Cardiac muscle cell (in vitro differentiated cells and primary cell): ENCODE measurements at places on chromosomes 11 and 22. TPM values are rescaled to one million over a fixed set of nuclear protein-coding genes. Genes with fewer than 3 reads are reported as not detected.

DNA sequence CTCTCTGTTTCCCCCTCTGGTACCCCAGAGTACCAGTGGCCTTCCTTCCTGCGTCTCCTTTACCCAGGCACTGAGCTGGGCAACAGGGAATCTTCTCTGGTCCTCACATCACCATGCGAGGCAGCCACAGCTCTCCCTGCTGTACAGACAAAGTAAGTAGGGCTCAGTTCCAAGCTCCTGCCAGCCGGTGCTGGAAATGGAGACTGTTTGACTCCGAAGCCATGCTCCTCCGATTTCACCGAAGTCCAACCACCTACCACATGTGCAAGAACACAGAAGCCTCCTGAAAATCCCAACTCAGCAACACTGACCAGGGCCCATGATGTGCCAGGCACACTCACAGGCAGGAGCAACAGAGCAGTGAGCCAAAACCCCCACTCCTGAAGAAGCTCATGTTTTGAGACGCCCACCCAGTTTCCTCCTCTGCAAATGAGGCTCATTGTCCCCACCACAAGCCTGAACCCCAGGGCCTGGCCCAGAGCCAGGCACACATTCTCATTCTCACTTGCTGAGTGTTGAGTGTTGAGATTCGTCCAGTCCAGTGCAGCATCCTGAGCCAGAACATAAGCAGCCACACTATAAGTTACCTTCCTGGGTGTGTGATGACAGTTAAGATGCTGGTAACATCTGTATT lies 156.0 kb downstream of the MPPED1 start:
- no peak for DNase-seq
- H3K4me1 ChIP-seq = no peaks in the 10 kb centered on the region
- H3K4me3 ChIP-seq = no peak overlapping the region
- H3K27me3 ChIP-seq = no peaks in the 10 kb centered on the region
- no peak overlapping the region for H3K27ac ChIP-seq

DNA sequence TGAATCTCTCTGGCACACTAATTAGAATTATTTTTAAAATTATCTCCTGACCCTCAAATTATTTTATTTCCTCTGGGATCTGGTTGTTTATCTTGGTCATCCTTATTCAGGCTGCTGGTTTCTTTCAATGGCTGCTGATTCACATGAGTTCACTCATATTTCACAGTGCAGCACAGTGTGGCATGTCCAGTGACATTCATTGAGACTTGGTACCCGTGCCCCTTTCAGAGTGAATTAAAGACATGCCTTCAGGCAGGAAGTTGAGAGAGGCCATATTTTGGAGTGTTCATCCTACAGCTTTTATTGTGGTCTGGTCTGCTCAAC lies 13.5 kb downstream of the DCPS start:
- no peaks in the 10 kb centered on the region for H3K36me3 ChIP-seq
- no peak for DNase-seq
- no peak overlapping the region for H3K27ac ChIP-seq
- H3K27me3 ChIP-seq = no peaks in the 10 kb centered on the region
- H3K4me3 ChIP-seq = no peak overlapping the region

- no peaks in the 10 kb centered on the region for H3K36me3 ChIP-seq
- H3K27me3 ChIP-seq = no peaks in the 10 kb centered on the region
- no peak overlapping the region for H3K4me3 ChIP-seq
- H3K27ac ChIP-seq = no peak overlapping the region
These were observed 939.0 kb downstream of the BRD1 start for GRCh38 chr22:48888466-48889208.

DNA sequence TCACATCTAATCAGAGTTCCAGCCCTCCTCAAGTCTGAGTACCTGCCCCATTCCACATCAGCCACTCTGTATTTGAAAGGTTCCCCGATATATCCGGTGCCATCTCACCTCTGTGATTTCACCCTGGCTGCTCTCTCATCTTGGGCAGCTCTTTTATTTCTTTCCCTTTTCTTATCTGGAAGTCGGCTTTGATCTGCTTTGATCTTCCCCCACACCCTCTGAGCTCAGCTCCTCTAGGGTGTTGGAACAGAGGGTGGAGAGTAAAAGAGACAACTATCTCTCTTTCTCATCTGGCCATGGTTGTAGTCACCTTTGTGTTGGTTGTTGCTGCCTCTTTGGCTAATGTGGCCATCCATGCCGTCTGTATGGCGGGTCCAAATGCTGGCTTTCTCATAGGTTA lies 108.3 kb downstream of the ENTHD1 start:
- H3K27me3 ChIP-seq = peaks cover 2% of the 10 kb centered on the region
- no peaks in the 10 kb centered on the region for H3K36me3 ChIP-seq

DNA sequence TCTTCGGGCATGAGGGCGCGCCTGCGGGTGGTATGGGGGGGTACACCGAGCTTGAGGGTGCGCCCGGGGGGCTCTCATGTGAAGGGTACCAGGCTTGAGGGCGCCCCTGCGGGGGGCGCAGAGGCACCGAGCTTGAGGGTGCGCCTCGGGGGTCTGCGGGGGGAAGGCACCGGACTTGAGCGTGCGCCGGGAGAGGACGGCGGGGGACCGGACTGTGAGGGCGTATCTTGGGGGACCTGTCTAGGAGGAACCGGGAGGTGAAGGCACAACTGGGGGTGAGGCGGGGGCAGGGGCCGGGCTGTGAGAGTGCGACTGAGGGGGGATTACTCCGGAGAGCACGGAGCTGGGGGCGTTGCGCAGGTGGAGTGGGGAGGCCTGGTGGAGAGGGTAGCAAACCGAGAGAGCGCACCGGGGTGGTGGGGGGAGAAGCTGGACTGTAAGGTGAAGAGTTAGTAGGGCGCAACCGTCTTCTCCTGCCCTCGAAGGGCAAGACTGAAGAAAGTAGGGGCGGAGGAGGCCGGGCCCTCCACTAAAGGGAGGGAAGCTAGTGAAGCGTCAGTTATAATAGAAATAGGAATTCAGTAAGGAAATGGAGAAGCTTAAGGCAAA lies 1.1 kb upstream of the DDX6 start:
- DNase-seq = no peak
- H3K27ac ChIP-seq = peak overlapping the region; percentile 99
- H3K4me3 ChIP-seq = peak overlapping the region; percentile 44

DNA sequence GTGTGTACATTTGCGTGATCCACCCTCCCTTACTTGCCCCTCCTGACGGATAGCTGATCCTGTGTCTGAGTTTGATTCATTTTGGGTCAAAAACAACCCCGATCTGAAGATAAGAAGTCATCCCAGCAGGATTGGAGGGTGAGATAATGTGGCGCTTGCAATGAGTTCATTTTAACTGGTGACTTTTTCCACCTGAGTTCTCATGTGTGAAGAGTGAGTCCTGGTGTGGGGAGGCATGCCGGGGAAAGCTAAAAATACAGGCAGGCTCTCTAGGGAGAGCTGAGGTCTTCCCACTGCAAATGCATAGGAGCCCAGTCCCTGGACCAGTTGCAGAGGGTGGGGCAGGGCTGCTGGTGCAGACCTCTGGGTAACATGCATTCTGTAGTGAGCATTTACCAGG lies 35.7 kb upstream of the ELF5 start:
- no peaks in the 10 kb centered on the region for H3K36me3 ChIP-seq
- DNase-seq = peak; percentile 7
- no peaks in the 10 kb centered on the region for H3K4me1 ChIP-seq
- no peak overlapping the region for H3K4me3 ChIP-seq
- no peak overlapping the region for H3K27ac ChIP-seq

DNA sequence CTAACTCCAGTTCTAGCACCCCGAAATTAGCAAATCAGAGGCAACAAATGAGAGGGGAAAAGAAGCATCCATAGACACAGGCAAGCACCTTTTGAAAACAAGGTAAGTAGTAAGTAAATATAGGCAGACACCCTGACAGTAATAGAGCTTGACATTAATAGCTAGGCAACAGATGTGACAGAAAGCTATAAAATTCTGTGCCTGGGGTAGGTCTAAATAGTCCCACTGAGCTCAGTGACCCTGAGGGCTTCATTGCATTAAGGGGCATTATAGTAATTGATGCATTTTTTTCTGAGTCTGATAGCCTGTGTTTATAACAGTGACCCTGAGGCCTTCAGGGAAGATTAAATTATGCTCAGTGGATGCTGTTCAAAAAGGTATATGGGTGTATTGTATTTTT lies 197.1 kb downstream of the HIPK3 start:
- no peak for DNase-seq
- no peaks in the 10 kb centered on the region for H3K36me3 ChIP-seq
- H3K27ac ChIP-seq = no peak overlapping the region
- H3K4me1 ChIP-seq = no peaks in the 10 kb centered on the region

GRCh38 chr22:22558972-22559603 lies at the start of gene PRAME:
TSS of gene PRAME (minus strand) at chr22:22559265. CDS start at chr22:22556832, 2,433 bp downstream.
- H3K27ac ChIP-seq = no peak within 1 kb of the TSS
- H3K4me3 ChIP-seq = no peak within 1 kb of the TSS
- no peak for DNase-seq
- H3K36me3 ChIP-seq = no peaks in the 10 kb centered on the region
- H3K27me3 ChIP-seq = no peaks in the 10 kb centered on the region
- H3K4me1 ChIP-seq = no peaks in the 10 kb centered on the region

GRCh38 chr22:39906207-39906606 lies 5.3 kb downstream of the GRAP2 start:
- H3K36me3 ChIP-seq = no peaks in the 10 kb centered on the region
- no peak overlapping the region for H3K27ac ChIP-seq
- H3K4me1 ChIP-seq = no peaks in the 10 kb centered on the region

DNA sequence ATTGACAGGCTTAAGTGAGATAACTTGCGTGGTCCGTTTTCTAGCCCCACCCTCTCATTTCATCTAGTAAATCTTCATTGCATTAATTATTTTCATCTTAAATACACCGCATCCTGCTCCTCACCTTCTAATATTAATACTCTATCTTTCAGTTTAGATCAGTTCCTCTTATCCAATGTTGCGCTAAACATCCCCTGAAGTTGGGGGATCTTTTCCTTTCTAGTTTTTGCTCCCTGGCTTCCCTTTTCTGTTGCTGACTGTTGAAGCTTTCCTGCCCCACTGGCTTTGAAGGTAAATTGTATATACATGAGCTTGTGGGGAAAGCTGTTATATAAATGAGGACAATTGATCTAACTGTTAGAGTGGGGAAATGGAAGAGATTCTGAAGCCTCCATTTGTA lies 7.2 kb downstream of the CAT start:
- H3K27me3 ChIP-seq = no peaks in the 10 kb centered on the region
- DNase-seq = no peak
- no peak overlapping the region for H3K4me3 ChIP-seq
- no peak overlapping the region for H3K27ac ChIP-seq
- H3K4me1 ChIP-seq = peaks cover 14% of the 10 kb centered on the region
- H3K36me3 ChIP-seq = peaks cover 11% of the 10 kb centered on the region

DNA sequence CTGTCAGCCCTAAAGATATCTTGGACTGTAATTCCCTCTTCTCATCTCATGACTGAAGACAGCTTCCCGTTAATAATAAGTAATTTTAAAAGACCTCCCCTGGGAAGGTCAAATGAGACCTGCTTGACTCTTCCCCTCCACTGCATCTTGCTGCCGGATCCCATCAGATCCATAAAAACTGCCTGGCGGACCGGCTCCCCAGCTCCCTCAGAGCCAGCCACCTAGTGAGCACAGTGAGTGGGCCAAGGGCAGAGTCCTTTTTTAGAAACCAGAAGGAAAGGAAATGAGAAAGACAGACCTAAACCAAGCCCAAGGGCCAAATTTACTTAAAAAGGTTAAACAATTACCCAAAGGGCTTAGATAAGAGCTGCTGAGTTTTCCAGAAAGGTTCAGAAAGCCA lies 595.3 kb downstream of the OPCML start:
- H3K27ac ChIP-seq = no peak overlapping the region
- no peak for DNase-seq
- H3K27me3 ChIP-seq = peaks cover 6% of the 10 kb centered on the region
- H3K36me3 ChIP-seq = no peaks in the 10 kb centered on the region

- H3K4me3 ChIP-seq = no peak overlapping the region
- no peak for DNase-seq
- H3K27me3 ChIP-seq = peaks cover 57% of the 10 kb centered on the region
- no peaks in the 10 kb centered on the region for H3K36me3 ChIP-seq
- H3K4me1 ChIP-seq = no peaks in the 10 kb centered on the region
- H3K27ac ChIP-seq = no peak overlapping the region
These were observed 83.6 kb downstream of the FLI1 start for GRCh38 chr11:128777369-128778011.

DNA sequence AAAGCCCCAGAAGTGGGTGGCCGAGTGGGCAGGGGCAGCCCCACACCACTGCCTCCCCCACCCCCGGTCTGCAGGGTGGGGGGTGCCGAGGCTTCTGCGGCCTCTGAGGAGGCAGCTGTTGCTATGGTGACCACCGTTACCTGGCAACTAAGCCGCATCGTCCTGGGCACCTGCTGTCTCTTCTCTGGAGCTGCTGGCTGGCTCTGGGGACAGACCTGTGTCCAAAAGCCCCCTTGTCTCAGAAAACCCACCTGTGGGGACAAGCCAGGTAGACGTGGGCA lies 79.9 kb upstream of the PRR5 start:
- DNase-seq = no peak
- H3K27me3 ChIP-seq = peaks cover 6% of the 10 kb centered on the region
- no peaks in the 10 kb centered on the region for H3K4me1 ChIP-seq
- H3K27ac ChIP-seq = no peak overlapping the region
- H3K4me3 ChIP-seq = no peak overlapping the region
- no peaks in the 10 kb centered on the region for H3K36me3 ChIP-seq

GRCh38 chr22:49923445-49923844 lies 5.0 kb downstream of the CRELD2 start:
- H3K36me3 ChIP-seq = no peaks in the 10 kb centered on the region
- no peak overlapping the region for H3K27ac ChIP-seq
- peaks cover 6% of the 10 kb centered on the region for H3K4me1 ChIP-seq
- H3K4me3 ChIP-seq = no peak overlapping the region
- H3K27me3 ChIP-seq = no peaks in the 10 kb centered on the region
- DNase-seq = no peak

DNA sequence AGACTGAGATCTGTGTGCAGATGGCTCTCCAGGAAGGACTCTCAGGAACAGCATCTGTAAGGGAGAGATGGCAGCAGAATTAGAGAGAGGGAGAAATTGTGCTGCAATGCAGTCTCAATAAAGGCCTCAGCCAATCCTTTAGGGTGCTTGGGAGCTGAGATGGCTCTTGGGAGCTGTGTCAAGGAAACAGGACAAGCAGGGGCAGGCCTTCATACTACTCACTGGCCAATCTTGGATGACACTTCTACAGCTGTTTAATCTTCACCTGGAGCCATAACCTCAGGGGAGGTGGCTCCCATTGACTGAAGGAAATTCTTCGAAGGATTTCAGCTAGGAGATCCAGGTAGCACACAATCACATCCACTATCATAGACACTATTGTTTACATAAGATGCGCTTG lies 10.0 kb downstream of the OR5B21 start:
- no peaks in the 10 kb centered on the region for H3K36me3 ChIP-seq
- no peak overlapping the region for H3K27ac ChIP-seq
- no peak overlapping the region for H3K4me3 ChIP-seq

DNA sequence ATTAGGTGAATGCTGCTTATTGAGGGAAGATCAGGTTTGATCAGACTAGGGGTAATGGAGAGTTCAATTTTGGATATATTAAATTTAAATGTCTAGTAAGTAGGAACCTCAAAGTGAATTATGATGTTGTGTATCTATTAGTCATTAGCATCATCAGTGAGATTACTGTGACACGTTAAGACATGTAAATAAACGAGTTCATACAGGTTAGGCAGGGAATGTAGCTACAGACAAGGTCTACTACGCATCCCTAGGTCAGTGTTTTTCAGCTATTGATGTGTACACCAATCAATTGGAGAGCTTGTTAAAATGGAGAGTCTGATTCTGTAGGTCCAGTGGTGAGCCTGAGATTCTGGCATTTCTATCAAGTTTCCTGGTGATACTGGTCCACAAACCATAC lies 120.1 kb upstream of the LRRC4C start:
- DNase-seq = no peak
- H3K4me1 ChIP-seq = no peaks in the 10 kb centered on the region
- no peak overlapping the region for H3K27ac ChIP-seq
- H3K4me3 ChIP-seq = no peak overlapping the region
- H3K36me3 ChIP-seq = no peaks in the 10 kb centered on the region

SCGB1D2 gene
- total RNA-seq = not detected in 2 replicates

PKNOX2 gene
- 3.6 and 6.1 TPM in 2 replicates for total RNA-seq

TRPM5 gene
- total RNA-seq = 0.14 and 0.66 TPM in 2 replicates
